CD4-positive, CD25-positive, alpha-beta regulatory T cell (primary cell): ENCODE measurements at places on chromosomes 11 and 22. TPM values are rescaled to one million over a fixed set of nuclear protein-coding genes. Genes with fewer than 3 reads are reported as not detected.

DNA sequence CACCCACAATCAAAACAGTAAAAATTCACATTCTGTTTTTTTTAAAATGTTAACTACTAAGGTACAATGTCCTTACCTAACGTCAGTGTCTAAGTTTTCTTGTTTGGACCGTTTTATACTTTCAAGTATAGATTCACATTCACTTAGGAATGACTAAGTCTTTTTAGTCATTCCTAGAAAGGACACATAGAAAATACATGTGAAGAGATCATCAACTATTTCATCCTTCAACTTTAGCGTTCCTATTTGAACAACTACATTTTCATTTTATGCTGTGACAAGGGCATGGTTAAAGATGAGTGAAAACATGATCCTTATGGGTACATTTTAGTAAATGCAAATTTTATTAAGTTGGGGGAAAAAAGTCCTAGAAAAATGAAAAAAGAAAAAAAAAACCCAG, 62.8 kb downstream of the DDX10 start:
- no peaks in the 10 kb centered on the region for H3K27me3 ChIP-seq
- no peak overlapping the region for H3K4me3 ChIP-seq
- H3K36me3 ChIP-seq, result peaks cover 12% of the 10 kb centered on the region
- H3K27ac ChIP-seq, result no peak overlapping the region
- H3K4me1 ChIP-seq, result no peaks in the 10 kb centered on the region
- no peak for DNase-seq

Gene A4GALT
- not detected for total RNA-seq

DNA sequence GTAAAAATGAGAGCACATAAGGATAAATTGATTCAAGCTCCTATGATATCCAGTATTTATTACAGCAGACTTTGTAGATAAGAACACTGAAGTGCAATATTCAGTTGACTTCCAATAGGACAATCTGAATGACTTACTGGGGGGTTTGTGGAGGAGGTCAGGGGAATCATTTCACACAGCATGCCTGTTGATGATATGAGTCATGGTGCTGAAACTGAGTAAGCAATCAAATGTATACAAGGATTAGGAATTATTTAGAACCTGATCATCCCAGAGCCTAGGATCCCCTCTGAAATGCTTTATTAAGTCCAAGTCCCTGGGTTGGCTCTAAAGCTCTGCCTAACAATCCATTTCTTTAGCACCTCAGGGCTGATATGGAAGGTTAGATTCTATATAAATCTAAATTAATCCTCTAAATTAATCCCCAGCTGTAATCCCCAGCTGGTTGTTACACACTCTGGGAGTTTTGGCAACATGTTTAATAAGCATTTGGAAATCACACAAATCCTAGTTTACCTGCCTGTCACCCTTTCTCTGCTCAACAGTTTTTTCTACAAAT, 326.4 kb downstream of the GUCY1A2 start:
- H3K4me1 ChIP-seq, result no peaks in the 10 kb centered on the region
- H3K27me3 ChIP-seq, result no peaks in the 10 kb centered on the region
- no peak overlapping the region for H3K4me3 ChIP-seq
- no peak overlapping the region for H3K27ac ChIP-seq

DNA sequence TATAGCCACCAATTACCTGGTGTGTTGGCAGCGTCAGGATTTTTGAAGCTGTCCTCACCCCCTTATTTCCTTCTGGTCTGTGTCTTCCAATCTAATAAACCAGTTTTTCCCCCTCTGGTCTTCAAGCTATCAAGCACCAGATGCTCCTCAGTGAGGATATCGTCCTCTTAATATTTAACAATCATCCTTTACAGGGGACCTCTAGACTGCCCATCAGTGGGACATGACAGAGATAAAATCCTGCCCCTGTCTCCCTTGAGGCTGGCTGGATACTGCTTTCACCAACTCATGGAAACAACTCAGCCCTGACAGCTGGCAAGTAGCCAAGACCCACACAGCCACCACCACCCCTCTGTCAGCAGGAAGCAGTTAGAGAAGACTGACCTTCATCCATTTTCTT, 421.0 kb upstream of the API5 start:
- no peaks in the 10 kb centered on the region for H3K36me3 ChIP-seq
- H3K27ac ChIP-seq, result no peak overlapping the region
- H3K4me3 ChIP-seq, result no peak overlapping the region
- H3K4me1 ChIP-seq, result no peaks in the 10 kb centered on the region

Gene PRR33
- total RNA-seq, result not detected

DNA sequence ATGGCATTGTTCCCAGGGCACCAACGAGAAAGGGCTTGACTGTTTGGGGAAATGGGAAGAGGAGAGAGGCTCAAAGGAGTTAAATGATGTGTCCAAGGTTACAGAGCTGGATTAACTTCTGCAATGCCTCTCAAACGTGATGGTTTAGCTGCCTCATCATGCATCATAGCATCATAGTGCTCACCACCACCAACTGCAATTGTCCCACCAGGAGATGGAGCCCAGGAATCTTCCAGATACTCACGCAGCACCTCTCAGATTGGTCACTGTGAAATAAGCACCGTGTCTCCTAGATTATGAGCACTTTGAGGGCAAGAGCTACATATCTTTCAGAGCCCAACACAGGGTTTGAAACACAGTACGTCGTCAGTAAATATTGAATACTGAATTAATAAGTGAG, 69.2 kb downstream of the PRSS23 start:
- no peak overlapping the region for H3K27ac ChIP-seq
- H3K4me3 ChIP-seq, result no peak overlapping the region
- no peaks in the 10 kb centered on the region for H3K36me3 ChIP-seq
- no peaks in the 10 kb centered on the region for H3K27me3 ChIP-seq

DNA sequence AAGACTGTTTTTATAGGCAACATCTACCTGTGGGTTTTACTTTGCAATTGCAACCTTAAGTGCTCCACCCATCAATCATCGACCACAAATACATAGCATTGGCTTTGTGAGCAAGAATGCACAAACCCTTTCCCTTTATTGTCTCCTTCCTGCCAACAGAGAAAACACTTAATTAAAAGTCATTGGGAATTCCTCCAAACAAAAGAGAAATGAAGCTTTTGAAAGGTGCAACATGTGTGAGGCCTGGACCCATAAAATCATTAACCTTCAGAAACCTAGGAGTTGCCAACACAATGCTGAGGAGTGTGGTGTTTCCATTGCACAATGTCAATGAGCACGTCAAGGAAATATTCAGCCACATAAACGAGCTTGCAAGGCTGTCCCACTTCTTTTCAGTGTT, 223.2 kb downstream of the BLID start:
- H3K4me3 ChIP-seq, result no peak overlapping the region
- DNase-seq, result no peak
- no peaks in the 10 kb centered on the region for H3K4me1 ChIP-seq
- H3K27me3 ChIP-seq, result no peaks in the 10 kb centered on the region

Gene CHRM4
- 2.8 TPM for total RNA-seq

Gene NAA40
- total RNA-seq, result 18.7 TPM

Gene GRAMD1B
- 10.8 TPM for total RNA-seq

DNA sequence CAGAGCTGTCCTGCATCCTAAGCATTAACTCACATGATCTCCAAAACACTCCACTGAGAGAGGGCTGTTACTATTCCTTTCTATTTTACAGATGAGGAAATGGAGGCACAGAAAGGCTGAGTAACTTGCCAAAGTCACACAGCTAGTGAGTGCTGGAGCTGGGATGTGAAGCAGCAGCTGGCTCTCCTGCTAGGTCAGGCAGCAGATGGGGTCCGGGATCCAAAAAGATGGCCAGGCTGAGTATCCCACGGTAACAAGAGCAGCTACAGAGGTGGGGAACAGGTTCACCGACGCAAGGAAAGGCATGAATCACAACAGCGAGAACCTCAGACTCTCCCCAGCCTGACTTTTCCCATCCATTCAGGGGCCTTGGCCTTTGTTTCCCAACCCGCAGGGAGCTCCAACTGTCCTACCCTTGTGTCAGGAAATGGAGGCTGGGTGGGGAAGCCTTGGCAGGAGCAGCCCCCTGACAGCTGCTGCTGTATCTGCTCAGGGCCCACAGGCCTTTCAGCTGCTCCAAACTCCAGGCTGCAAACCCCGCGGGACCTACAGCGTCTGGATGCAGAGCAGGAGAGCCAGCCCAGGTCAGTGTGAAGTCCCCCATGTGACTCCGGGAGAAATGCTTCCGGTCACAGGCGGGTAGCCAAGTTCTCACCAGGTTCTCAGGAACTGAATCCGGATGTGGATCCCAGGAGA, 29.5 kb downstream of the DKK3 start:
- H3K27ac ChIP-seq, result no peak overlapping the region
- H3K36me3 ChIP-seq, result no peaks in the 10 kb centered on the region
- no peaks in the 10 kb centered on the region for H3K27me3 ChIP-seq
- no peak overlapping the region for H3K4me3 ChIP-seq
- no peak for DNase-seq
- no peaks in the 10 kb centered on the region for H3K4me1 ChIP-seq

GRCh38 chr22:27501191-27501936, 300.2 kb downstream of the MN1 start:
- no peaks in the 10 kb centered on the region for H3K4me1 ChIP-seq
- no peaks in the 10 kb centered on the region for H3K27me3 ChIP-seq
- DNase-seq, result no peak
- no peak overlapping the region for H3K4me3 ChIP-seq

DNA sequence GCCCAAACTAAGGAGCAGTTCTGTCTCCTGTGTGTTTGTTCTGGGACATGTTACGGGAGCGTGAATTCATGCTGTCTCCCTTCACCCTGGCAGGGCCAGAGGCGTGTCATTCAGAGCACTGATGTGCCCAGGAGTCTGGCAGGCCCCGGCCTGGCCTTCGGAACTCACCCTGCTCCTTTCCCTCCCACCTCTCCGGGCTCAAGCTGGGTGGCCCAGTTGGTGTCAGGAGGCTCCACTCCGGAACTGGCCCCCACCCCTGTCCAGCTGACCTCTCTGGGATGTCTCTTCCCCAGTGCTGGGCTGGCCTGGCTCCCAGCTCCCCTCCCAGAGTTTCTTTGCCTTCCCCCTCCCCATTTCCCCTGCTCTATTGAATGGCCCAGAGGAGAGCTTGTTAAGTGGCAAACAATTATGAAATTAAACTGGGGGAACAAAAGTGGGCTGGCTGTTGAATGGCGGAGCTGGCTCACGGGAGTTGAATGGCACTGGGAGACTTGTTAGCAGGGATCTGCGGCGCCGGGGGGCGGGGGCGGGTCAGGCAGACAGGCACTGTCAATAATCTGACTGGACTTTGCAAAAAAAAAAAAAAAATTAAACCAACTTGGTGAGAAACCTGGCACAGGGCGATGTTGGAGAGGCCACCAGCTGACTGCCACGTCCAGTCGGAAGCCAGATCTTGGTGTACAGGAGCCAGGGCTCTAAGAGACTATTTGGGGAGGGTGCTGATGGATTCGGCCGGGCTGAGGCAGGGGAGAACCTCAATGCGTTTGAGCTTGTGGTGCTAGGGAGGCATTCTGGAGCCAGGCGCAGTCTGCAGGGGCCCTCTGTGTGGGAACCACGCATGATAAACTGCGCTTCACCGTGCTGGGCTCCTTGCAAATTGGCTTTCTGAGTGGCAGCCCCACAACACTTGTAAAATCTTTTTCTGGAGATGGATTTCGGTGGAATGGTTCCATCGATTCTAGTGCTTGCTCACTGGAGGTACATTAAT, 1.3 kb downstream of the MPPED1 start:
- H3K4me1 ChIP-seq, result no peaks in the 10 kb centered on the region
- peaks cover 6% of the 10 kb centered on the region for H3K27me3 ChIP-seq
- DNase-seq, result no peak
- H3K36me3 ChIP-seq, result no peaks in the 10 kb centered on the region
- H3K4me3 ChIP-seq, result no peak overlapping the region

- no peaks in the 10 kb centered on the region for H3K27me3 ChIP-seq
- peaks cover 37% of the 10 kb centered on the region for H3K4me1 ChIP-seq
- H3K36me3 ChIP-seq, result no peaks in the 10 kb centered on the region
- no peak overlapping the region for H3K4me3 ChIP-seq
These were observed 23.9 kb downstream of the MYO7A start for GRCh38 chr11:77151804-77152509.

- H3K27me3 ChIP-seq, result no peaks in the 10 kb centered on the region
- no peaks in the 10 kb centered on the region for H3K36me3 ChIP-seq
- no peak overlapping the region for H3K27ac ChIP-seq
- H3K4me1 ChIP-seq, result no peaks in the 10 kb centered on the region
- H3K4me3 ChIP-seq, result no peak overlapping the region
- DNase-seq, result no peak
These were observed 280.3 kb downstream of the RAB38 start for GRCh38 chr11:87894961-87895360.
